ENCODE measurements at places on chromosomes 7 and 10.
A peak's percentile ranks its signal among the peaks of the same experiment; 100 is the strongest.

DNA sequence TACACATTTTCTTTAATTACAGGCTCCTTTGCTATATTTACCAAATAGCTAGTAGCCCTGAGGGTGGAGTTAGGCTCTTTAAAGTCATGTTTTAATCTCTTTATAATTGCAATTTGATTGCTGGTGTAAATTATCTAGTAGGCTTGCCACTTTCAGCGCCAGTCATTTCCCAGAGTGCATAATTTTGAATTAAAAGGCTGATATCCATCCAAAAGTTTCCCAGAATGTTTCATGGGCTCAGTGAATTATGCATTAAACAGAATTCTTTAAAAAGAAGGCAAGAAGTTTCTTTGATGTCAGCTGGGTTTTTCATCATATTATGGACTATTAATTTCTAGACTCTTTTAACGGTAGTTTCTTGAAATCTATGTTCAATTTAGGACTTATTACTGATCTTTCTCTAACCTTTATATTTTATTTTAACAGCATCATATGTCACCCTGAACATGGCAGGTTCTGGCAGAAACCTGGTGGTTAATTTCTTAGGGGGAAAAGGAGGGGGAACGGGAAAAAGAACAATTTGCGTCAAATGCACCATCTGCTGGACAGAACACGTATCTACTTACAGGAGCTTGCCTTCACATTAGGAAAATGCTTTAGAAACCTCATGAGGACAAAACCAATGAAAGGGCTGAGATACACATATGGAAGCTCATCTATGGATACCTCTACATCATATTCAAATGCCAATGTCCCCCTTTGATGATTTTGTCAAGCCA, 171.1 kb downstream of the GRM3 start:
- DNase-seq: no peak

GRCh38 chr7:93117327-93117726, 452 bp downstream of the SAMD9 start:
- no peak for DNase-seq

GRCh38 chr7:24127930-24128329, 156.1 kb upstream of the NPY start:
- no peak for DNase-seq

- peak; percentile 54 for DNase-seq
Measured at GRCh38 chr7:13279854-13280435, 592.5 kb downstream of the ARL4A start.

- DNase-seq: peak; percentile 18
Measured at GRCh38 chr10:79103585-79103984, 34.8 kb downstream of the ZMIZ1 start.

DNA sequence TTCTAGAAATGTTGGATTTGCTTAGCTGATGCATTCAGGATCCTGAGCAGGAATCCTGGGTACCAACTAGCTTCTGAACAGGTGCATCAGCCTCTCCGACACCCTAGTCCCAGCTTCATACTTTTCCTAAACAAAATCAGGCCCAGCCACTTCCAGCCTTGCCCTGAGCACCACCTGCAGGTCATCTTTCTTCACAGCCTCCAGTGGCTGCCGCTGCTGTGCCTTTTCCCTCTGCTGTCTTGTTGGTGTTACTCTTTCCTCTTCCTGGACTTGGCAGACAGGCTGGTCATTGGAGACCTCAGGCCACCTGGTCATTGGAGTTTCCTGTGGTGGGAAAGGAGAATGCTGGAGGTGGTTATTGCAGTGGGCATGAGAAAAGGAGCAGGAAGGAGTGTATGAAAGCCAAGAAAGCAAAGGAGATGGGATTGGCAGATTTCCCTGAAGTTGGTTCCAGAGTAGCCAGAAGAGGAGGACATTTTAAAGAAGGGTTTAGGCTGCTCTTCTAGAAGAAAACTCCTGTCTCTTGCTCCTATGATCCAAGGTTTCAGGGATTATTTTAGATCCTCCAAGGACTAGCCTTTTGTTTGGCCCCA, 48.2 kb upstream of the NFKB2 start:
- DNase-seq: peak; percentile 3

DNA sequence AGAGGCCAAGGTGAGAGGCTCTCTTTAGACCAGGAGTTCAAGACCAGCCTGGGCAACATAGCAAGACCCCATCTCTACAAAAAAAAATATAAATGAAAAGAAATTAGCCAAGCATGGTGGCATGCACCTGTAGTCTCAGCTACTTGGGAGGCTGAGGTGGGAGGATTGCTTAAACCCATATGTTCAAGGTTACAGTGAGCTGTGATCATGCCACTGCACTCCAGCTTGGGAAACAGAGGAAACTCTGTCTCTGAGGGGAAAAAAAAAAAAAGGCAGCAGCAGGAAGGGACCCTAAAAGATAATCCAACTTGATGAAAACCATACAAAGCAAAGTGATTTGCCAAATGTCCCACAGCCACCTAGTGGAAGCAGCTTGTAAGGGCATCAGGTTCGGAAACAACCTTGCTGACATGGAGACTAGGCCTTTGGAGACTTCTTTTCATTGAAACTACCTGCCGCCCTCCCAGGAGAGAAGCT, 15.6 kb upstream of the PBLD start:
- peak; percentile 33 for DNase-seq

DNA sequence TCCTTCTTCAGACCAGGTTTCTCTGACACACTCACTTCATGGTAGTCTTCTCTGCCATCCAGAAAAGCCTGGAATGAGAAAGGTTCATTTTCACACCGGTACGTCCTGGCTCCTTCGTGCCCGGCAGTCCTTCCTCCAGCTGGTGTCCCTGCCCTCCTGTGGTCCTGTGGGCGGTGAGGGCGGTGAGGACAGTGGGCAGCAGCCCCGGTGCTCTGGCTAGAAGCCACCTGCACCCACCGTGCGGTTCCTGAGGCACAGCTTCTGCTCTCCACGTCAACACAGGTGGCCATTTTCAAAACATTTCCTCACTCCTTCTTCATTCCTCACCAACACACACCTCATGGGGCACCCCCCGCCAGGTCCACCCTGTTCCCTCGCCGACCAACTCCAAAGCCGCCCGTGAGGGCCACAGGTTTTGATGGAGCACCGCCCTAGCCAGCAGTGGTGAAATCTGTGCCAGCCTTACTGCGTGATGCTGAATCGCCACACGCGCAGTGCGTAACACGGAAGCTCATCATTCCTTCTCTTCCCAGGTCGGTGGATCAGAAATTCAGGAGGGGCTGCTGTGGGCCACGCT, 251.4 kb upstream of the RNF32 start:
- DNase-seq: no peak

DNA sequence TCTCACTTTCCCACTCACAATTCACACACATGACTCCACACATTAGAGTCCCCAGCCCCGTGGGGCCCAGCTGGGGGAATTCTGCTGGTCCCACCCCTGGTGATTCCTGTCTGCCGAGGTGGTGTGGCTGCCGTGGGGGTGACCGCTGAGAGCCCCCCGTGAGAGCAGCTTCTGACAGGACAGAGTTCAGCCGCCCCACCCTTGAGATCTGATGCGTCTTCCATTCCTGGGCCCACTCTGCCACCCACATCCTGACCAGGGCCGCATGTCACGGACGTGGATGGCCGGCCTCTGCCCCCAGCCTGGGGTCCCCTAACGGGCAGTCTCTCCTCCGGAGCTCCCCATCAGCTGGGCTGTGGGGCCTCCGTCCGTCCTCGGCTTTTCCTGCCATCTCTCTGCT, 240.1 kb upstream of the PITRM1 start:
- DNase-seq: no peak

DNA sequence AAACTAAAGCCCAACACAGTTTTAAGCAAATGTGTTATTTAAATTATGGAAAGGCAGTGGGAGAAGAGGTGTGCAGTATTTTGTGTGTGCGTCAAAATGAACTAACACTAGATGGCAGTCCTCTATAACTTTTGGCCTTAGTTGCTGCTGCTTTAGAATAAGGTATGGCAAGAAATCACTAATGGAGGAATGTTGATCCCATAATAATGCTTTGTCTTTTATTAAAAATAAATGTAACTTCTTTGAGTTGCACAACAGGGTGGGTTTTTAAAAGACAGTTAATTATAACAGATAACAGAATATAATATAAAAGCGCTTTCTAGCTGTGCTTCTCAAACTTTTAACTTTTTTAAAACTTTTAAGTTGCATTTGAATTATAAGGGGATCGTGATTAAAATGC, 56.4 kb downstream of the BBS9 start:
- peak; percentile 38 for DNase-seq

DNA sequence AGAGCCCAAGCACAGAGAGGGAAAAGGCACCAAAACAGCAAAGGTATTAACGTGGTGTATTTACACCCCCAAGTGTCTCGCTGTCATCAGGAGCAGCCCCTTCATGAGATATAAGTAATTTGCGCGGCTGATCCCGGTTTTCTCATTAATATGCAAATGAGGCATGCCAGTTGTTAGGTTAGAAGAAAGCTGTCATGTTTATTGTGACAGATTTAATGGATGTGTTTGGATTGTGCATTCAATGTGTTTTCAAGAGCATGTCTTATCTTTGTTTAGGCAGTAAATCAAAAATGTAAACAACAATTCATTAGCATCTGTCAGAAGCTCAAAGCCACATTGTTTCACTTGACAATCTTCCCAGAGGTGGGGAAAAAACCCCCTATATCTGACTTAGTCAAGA, 56.5 kb upstream of the CTBP2 start:
- DNase-seq: no peak

DNA sequence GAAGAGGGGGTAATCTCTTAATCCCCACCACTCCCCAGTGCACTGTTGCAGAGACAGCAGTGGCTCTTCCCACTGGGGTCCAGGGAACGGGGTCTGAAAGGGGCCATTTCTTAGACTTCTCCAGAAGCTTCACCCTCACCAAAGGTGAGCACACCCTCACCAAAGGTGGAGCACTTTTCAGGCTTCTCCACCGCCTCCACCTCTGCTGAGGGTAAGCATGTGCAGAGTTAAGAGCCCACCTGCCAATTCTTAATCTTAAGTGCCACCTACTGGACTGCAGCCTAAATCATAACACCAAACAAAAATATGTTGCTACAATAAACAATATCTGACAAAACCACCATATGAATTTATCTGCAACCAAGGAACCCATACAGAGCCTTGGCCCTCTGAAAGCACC, 27.0 kb downstream of the SNX13 start:
- no peak for DNase-seq

- no peak for DNase-seq
Measured at GRCh38 chr10:68727146-68727545, 6.1 kb downstream of the CCAR1 start.

DNA sequence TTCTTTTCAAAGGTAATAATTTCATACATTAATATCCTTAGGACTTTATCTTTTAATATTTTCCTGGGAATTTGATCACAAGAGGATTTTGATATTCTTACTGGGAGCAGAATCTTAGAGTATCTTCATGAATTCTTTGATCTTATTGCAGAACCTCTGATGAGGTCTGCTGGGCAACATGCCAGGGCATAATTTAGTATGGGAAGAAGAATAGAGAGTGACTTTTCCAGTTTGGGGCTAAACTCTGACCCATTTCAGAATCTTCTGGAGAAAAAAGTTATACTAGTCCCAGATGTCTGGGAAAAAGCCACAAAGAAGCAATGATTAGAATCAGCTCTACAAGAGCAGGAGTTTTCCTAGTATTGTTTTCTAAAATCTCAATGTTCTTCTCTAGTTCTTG, 28.0 kb upstream of the RSU1 start:
- no peak for DNase-seq

GRCh38 chr10:132259702-132260482, 47.9 kb downstream of the STK32C start:
- no peak for DNase-seq

GRCh38 chr7:45000093-45001032, at the start of gene CCM2:
CCM2 (plus strand) TSS chr7:45000201; CDS start chr7:45000334, 133 bp downstream.
- DNase-seq: peak; percentile 64

DNA sequence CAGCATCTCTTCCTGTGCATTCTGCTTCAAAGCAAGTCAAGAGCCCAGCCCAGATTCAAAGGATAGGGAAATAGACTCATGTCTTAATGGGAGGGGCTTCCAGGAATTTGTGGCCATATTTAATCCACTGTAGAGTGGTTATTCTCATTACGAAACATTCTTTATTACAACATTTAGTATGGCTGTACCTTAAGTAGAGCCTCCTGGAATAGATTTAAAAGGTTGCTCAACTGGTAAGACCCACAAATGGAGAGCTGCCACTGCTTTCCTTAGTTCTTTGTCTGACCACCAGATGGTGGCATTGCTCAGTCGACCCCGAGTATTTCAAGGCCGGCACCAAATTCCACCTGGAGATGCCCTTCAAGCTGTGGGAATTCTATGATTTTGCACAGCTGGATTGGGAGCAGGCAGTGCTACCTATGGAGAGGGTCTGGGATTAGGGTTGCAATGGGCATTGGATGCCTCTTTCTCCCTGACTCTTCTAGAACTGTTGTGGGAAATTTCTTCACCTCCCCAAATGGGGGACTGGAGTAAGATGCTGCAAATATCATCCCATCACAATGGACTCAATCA, 102.2 kb downstream of the RBM20 start:
- DNase-seq: peak; percentile 41

DNA sequence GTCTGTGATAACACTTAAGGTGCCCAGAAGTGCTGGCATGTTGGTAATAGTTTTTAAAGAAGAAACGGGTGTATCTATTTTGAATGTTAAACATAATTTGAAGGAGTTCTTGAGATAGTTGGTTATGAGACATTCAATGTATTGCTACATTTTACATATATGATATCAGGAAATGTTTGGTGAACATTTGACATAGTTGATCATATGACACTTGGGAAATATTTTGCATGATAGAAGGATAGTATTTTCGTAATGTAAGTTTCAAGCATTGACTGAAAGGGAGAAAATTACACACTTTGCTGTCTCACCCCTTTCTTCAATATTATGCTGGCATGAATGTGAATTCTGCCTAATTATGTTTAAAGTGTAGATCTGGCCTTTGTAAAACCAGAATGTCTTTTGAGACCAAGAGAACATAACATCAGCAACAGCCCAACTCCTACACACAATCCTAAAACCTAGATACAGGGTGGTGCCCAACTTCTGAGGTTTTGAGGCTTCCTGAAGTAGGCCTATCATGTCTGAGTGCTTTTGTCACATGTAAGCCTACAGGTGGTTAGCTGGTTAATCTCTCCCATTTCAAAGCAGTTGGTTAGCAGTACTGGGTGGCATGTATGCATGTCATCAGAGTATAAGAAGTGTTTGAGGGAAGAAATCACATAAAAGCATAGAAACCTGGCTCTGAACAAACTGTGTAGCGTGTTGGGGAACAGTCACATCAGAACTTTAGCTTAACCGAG, 2.1 kb downstream of the ADD3 start:
- peak; percentile 62 for DNase-seq

GRCh38 chr7:88217675-88218428, 2.0 kb downstream of the SRI start:
- DNase-seq: no peak

- no peak for DNase-seq
Measured at GRCh38 chr7:93861325-93861949, 29.1 kb downstream of the TFPI2 start.

- DNase-seq: no peak
Measured at GRCh38 chr10:5959581-5960069, 17.7 kb downstream of the IL15RA start.

GRCh38 chr7:130941322-130942210, 207.6 kb upstream of the KLF14 start:
- peak; percentile 68 for DNase-seq

GRCh38 chr10:104574838-104575237, 66.3 kb upstream of the SORCS3 start:
- DNase-seq: no peak

Measured in inflammatory macrophage treated with lipopolysaccharide for 4 hours (primary cell).